ENCODE measurements at places on chromosomes 6 and 20.

DNA sequence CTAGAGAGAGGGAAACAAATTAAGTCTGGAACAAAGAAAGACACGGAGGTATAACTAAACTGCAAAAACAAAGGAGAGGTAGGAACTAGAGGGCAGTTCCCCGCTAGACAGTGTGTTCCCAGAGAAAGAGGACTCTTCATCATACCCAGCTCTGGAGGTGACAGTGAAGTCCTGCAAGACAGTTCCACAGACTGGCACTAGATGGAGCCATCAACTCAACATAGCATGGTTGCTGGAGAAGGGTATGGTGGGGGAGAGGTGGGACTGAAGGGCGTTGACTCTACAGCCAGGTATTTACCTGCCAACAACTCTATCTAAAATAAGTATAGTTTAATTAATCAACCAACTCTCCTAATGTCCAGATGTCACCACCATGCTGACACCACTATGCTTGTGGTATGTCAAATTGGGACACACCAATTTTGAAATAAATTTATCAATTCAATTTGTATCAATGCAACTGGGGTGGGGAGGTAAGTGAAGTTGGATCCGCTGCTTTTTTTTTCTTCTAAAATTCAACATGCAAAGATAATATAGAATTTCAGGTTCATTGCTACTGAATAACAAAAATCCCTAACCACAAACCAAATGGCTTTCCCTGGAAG, 9.7 kb downstream of the BACH2 start:
- peak; percentile 58 for DNase-seq

- DNase-seq: no peak
Measured at GRCh38 chr20:37688093-37688492, 5.7 kb upstream of the CTNNBL1 start.

DNA sequence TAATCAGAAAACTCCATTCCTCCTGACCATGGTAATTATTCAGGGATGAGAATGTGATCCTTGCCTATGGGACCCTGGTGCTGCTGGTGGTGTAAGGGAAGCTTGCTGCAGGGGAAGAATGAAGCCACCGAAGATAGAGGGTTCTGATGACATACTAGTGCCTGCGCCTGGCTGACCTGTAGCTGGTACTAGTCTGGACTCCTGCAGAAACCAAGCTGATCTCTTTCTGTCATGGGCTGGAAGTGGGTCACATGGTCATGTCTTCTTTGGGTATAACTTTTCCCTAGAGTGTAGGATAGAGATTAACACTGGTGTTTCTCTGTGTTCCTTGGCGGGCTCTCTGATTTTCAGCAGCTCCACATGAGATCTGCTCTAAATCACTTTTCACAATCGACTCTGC, 8.6 kb upstream of the SLC4A11 start:
- no peak for DNase-seq

GRCh38 chr6:29726001-29726400, 2.8 kb downstream of the HLA-F start:
- no peak for DNase-seq

GRCh38 chr6:6798448-6798860, 209.9 kb downstream of the LY86 start:
- DNase-seq: no peak

DNA sequence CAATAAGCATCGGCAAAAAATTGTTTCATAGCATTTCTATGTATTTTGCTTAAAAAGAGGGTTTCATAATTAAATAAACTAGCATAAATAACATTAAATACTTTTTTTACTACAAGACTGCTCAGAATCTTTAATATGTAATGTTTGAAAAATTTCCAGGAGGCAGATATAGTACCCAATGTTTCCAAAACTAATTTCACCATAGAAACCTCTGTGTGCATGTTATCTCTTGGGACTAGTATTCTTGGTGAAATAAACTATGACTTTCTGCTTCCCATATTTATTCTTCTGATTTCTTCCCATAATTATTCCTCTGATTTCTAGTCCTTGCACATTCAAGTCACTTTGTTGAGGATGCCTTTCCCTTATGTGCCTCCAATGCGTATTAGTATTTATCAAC, 94.5 kb downstream of the PTPRK start:
- DNase-seq: no peak

DNA sequence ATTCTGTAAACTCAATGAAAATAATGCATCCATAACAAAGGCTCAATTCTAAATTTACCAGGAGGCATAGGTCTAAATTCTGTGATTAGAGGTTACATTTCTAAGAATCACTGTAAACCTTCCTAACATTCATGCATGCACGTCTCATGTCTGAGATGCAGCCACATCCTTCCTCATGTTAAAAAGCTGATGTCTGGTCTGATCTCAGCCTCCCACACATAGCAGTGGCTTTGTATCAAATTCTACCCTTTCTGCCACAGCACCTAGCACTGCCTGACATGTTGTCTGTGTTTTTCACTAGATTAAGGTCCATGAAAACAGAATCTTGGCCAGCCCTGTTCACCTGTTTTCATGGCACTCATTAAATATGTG, 171.1 kb downstream of the WDR27 start:
- no peak for DNase-seq
